ENCODE measurements at places on chromosomes 16 and 17.
A peak's percentile ranks its signal among the peaks of the same experiment; 100 is the strongest.

DNA sequence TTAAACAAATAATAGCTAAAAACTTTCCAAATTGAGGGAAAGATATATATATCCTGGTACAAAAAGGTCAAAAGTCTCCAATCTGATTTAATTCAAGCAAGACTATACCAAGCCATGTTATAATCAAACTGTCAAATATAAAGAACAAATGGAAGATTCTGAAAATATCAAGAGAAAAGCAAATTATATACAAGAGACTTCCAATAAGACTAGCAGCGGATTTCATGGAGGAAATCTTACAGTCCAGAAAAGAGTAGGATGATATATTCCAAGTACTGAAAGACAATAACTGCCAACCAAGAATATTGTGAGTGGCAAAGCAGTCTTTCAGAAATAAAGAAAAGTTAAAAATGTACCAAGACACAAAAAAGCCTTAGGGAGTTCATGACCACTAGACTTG is 102.2 kb downstream of the CEP112 start:
- DNase-seq, result no peak

GRCh38 chr17:42531455-42532354 is 4.3 kb upstream of the NAGLU start:
- DNase-seq, result peak; percentile 53

GRCh38 chr16:60655514-60656153 is 1380.6 kb downstream of the CDH8 start:
- no peak for DNase-seq

GRCh38 chr16:55944377-55944802 is 69.2 kb upstream of the CES5A start:
- peak; percentile 45 for DNase-seq

- DNase-seq, result peak; percentile 66
Observed at GRCh38 chr17:8126491-8127066, 2.7 kb upstream of the HES7 start.

DNA sequence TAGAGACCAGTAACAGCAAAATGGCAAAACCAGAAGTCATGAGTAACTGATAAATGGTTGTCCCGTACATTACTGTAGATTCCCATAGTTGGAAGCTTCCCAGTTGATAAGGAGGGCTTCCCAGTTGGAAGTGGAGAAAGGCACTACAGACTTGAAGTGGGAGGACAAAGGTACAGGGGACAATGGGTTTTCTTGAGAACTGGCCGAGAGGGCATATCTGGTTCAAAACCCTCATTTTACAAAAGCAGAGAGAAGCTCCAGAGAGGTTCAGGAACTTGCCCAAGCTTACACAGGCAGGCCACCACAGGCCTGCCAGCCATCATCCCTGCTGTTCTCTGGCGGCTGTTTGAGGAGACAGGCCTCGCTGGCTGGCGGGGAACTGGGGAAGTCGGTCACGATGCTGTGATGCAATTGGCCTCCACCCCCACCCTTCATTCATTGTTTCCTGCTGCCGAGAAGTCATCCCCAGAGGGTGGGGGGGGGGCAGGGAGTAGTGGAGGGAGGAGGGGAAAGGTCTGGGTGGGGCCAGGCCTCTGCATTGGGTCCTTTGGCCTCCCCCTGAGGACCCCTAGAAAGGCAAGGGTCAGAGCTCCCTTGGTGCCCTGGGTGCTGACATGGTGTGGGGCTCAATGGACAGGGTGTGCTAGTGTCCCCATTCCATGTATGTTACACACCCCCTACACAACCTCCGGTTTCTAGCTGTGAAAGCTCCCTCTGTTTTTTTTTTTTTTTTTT is 3.0 kb downstream of the UBALD2 start:
- no peak for DNase-seq

GRCh38 chr16:53782148-53782547 is 78.2 kb downstream of the FTO start:
- no peak for DNase-seq

GRCh38 chr17:82012640-82013295 is 9.9 kb downstream of the CENPX start:
- no peak for DNase-seq

DNA sequence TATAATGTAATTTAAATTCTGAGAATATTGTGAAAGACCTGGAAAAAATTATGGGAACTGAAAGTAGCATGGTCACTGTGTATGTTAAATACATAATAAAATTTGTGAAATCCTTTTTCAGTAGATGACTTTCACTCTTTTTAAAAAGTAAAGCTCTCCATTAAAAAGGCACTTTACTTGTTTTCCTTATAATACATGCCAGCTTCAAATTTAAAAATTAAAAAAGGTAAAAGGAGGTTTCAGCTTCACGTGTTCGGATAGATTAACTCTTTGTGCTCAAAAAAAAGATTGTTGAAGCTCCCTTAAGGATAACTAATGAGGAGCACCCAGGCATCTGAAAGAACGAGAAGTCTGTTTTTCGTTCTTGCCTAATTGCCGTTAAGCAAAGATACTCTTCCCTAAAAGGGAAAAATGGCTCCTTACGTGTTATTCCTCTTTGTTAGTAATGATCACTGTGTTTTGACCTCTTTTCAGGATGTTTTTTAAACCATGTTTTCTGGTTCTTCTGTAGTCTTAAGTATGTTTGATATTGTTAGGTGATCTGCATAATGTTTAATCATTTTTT is 87.8 kb downstream of the TUBD1 start:
- no peak for DNase-seq

DNA sequence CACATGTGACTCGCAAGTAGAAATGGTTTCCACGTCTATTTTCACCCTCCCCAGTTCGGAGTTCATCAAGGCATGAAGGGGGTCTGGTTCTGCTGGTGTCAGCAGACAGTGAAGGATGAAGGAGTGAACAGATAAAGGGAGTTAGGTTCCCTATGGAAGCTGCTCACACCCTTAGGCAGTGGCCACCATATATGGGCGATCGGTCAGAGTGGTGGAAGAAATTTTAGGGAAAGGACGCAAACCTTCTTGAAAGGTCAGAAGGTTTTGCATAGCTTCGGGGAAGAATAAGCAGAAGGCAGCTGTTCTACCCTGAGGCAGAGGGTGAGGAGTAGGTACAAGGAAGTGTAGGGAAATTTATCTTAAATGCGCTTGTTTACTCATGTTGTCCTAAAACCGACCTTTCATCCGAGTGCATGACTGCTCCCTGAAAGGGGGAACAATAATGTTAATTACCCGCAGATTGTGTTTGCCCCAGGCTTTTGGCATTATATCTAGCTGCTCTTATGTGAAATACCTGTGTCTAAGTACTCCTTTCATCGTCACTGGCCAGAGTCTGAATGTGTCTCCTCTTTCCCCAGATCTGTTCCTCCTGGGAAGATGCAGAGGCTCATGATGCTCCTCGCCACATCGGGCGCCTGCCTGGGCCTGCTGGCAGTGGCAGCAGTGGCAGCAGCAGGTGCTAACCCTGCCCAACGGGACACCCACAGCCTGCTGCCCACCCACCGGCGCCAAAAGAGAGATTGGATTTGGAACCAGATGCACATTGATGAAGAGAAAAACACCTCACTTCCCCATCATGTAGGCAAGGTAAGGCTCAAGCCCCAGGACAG is 12.5 kb downstream of the CDH5 start:
- DNase-seq, result no peak

DNA sequence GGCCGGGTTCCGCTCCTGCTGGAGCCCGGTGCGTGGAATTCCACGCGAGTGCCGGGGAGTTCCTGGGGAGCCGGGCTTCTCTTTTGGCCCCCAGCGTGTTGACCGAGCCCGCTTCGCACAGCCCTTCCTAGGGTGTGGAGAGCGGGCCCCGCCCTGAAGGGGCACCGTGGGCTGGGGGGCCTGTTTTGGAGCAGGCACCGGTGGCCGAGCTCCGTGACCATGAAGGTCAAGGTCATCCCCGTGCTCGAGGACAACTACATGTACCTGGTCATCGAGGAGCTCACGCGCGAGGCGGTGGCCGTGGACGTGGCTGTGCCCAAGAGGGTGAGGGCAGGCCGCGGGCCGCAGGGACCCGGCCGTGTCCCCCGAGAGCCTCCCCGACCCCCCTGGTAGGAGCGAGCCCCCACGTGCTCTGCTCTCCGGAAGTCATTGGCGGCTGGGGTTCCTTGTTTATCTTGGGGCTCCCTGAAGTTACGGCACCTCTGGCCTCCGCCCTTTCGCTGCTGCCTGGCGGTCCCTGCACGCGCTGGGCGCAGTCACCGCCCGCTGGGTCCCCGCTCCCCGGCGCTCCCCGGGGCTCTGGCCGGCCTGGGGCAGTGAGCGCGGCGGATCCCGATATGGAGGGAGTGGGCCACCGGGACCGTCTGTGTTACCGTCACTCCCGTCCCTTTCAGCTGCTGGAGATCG is 528 bp downstream of the HAGHL start:
- DNase-seq, result peak; percentile 49

- no peak for DNase-seq
Observed at GRCh38 chr16:4913130-4913773, 23.7 kb downstream of the PPL start.

DNA sequence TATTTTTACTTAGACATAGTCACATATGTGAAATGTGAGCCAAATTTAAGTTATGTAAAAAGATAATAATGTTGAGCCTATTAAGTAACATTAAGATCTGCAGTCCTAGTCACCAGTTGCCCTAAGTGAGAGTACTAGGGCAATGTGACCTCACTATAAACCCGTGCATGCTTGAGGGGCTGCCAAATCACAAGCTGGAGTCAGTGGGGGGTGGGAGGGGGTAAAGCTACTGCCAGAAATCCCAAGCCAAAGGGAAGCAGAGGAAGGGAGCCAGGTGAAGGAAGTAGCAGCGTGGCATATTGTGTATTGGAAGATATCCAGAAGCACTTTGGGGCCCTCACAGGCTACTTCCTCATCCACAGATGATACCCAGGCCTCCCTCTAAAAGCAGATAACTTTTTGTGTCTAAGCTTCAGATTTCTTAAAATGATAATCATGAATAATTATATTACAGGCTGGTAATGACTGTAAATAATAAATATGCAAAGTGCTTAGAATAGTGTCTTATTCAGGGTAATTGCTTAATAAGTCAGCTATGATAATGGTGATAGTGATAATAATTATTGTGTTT is 134.1 kb downstream of the CA10 start:
- no peak for DNase-seq

- DNase-seq, result no peak
Observed at GRCh38 chr17:28896491-28896883, 1.0 kb downstream of the FLOT2 start.

DNA sequence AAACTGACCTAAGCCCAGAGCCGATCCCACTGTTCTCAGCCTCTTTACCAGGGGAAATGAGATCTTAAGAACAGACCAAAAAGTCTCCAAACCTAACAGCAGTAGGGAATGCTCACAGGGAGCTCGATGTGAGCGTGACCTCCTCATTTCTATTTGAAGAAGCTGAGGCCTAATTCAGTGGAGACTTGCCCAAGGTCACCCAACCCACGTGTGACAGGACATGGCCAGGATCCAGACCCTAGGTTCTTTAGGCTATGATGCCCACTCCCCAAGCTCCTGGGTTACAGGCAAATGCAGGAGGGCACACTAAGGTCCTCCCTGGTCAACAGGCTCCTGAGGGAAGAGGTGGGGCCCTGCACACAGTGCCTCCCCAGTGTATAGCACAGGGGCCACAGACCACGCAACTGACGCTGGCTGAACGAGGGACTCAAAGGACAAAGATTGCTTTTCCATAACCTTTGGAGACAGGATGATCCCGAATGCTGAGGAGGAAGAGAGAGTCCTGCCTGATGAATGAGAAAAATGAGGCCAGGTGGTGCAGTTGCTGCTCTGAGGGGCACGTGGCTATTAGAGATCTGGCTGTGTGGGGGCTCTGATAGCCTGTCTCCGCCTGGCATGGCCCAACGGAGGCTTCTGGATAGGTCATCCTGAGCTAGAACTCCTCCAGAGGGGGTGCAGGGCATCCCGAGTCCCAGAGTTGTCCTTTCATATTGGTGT is 24.0 kb downstream of the MAP3K14 start:
- no peak for DNase-seq

DNA sequence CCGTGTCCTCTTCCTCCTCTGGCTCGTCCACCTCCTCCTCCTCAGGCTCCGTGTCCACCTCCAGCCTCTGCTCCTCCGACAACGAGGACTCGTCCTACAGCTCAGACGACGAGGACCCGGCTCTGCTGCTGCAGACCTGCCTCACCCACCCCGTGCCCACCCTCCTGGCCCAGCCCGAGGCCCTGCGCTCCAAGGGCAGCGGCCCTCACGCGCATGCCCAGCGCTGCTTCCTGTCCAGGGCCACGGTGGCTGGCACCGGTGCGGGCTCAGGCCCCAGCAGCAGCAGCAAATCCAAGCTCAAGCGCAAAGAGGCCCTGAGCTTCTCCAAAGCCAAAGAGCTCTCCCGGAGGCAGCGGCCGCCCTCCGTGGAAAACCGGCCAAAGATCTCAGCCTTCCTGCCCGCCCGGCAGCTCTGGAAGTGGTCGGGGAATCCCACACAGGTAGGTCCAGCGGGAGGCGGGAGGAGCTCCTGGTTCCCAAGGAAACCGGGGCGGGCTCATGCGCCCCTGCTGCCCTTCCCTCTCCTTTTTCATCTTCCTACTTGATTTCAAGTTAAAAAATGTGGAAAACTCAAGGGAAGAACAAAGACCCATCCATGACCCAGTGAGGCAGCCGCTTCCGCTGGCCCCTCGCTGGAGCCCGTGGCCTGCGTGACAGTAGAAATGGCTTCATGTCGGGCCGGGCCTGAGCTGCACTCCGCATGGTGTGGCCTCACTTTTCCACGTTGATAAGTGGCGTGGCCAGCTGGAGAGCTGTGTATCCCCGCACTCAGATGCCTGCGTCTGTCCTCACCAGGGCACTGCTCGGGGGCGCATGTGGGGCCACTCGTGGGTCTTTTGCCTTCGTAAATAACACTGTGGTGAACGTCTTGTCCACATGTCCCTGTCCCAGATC is 50.7 kb downstream of the ACTG1 start:
- DNase-seq, result no peak

- no peak for DNase-seq
Observed at GRCh38 chr17:75927286-75927922, 13.4 kb downstream of the FBF1 start.

DNA sequence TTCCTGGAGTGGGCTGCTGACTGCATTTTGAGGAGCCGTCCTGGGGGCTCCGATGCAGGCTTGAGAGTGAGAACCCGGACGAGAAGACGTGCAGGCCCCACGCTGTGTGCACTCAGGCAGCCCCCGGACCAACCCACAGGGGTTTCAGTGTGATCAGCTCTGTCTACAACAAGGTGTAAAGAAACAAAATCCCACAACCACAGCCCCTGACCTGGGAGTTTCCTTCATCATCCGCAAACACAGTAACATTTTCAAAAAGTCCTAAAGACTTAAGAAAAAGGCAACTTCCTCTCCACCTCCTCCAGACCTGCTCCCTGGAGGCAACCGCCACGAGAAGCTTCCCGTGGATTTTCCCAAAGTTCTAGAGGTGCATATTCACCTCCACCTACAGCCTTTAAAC is 15.4 kb upstream of the MEAK7 start:
- DNase-seq, result no peak

- no peak for DNase-seq
Observed at GRCh38 chr16:66952430-66953110, 8.5 kb upstream of the CES3 start.
